ENCODE measurements at places on chromosomes 2 and 18.

- no peak for DNase-seq
These were observed 21.6 kb downstream of the KCNG2 start for GRCh38 chr18:79819064-79819967.

GRCh38 chr18:60502591-60502990 lies 130.0 kb upstream of the MC4R start:
- DNase-seq: no peak

GRCh38 chr2:213246497-213247281 lies 37.6 kb upstream of the SPAG16 start:
- peak; percentile 75 for DNase-seq

GRCh38 chr2:16900405-16901025 lies 234.9 kb upstream of the CYRIA start:
- DNase-seq: no peak

DNA sequence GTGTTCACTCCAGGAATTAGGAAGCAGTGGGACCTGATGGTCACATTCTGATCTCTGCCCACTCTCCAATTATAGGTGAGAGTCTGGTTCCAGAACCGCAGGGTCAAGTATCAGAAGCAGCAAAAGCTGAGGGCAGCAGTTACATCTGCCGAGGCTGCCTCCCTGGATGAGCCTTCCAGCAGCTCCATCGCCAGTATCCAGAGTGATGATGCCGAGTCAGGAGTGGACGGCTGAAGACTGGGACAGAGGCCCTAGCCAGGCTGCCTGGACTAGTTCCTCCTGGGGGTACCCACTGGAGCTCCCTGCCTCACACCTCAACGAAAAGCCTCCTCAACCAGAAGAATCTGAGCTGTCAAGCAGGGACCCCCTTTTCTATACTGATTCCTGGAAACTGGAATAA lies 3.3 kb upstream of the SMYD5 start:
- no peak for DNase-seq

DNA sequence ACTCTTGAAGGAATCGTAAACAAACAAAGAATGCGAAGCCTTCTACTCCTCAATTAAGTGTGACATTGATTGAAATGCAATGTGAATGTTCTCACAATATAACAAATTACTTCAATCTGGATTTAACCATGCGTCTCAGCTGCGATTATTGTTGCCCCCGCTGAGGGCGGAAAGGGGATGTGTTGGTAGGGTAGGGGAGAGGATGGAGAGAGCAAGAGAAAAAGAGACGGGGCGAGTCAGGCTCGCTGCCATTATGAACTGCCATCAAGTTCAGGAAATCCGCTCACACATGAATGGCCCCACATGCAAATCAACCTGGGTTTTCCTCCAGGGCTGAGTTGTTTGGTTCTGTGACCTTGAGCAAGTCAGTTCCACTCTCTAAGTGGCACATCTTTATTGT lies 129.8 kb downstream of the PXDN start:
- DNase-seq: no peak

- DNase-seq: no peak
These were observed 623.1 kb upstream of the HS6ST1 start for GRCh38 chr2:128941751-128942150.

DNA sequence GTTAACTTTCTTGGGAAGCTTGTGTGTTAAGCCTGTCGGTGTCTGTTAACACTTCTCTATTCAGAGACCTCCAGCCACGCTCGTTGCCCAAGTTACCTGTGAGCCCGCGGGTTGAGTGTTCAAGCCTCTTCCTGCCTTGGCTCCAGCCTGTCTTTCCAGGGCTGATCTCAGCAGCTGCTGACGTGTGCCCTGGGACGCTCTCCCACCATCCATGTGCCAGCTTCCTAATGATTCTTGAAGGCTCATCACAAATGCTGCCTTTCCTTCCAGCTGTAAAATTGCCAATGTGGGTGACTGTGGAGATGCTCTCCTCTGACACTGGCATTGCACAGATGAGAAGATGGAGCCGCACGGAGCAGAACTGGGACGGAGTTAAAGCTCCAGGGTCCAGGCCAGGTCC lies 6.1 kb downstream of the RNF144A start:
- DNase-seq: no peak

DNA sequence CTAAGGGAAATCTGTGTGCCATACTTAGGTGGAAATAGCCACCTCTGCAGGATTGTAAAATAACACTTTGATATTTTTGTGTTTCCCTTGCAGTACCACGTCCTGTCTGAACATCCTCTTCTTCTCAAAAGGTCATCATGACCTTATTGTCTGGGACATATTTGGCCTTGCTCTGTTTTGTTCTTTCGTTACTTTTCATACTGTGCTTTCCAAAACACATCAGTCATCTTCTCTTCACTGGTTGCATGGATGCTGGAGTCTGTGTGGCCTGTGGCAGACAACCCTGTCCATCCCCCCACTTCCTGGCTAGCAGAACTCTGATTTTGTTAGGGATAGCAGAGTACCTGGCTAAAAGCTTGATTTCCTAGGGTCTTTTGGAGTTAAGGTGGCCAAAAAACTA lies 9.4 kb upstream of the GREB1 start:
- no peak for DNase-seq

DNA sequence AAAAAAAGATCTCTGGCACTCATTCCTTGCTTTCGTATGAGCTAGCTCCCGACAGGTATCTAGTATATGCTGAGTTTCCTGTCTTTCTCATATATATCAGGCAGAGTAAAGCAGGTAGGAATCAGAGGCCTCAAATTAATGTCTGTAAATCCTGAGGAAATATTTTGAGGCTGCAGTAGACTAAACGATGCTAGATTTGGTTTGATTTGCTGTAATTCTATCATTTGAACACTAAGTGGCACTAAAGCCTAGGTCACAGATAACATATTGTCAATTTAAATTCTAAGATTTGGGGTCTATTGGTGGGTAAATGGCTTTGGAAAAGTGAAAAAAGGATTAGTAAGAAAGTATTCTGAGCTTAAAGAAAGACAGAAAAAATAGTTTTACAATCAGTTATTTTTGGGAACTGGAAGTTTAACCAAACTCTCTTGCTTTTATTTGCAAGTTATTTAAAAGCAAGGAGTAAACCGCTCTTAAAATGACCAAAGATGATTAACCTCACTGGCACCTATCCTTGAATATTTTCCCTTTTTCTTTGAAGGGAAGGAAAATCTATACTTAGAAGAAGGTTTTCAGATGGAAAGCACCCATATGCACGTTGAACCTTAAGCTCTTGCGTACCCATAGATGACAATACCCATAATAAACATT lies 37.6 kb upstream of the SLC4A10 start:
- DNase-seq: peak; percentile 48

DNA sequence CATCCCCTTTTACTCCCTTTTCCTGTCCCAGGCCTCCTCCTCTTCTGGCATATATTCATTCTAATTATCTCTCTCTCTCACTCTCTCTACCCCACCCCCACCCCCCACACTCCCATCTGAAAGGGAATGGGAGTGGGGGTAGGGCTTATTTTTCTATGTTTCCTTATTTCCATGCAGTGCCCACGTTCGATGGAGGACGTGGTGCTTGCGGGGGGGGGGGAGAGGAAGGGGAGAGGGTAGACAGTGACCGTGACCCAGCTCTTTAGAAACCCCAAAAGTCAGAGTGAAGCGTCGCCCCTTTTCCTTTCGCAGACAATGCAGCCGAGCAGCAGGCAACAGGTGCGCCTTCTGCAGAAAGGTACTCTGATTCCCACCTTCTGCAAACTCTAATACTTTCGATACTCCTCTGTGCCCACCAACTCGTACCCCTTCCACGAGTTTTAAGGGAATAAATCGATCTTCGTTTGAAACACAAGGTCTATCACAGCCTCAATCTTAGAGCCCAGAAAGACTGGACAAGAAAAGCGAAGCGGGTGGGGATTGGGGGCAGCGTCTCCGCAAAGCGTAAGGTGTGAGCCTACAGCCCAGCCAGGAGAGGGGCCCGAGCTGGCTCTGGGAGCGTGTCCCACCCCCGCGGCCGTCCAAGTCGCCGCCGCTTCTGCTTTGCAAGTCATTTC lies 891 bp upstream of the NR4A2 start:
- DNase-seq: no peak

- no peak for DNase-seq
These were observed 27.7 kb downstream of the AFTPH start for GRCh38 chr2:64551851-64552250.

GRCh38 chr2:39640681-39641080 lies 25.0 kb upstream of the TMEM178A start:
- no peak for DNase-seq

DNA sequence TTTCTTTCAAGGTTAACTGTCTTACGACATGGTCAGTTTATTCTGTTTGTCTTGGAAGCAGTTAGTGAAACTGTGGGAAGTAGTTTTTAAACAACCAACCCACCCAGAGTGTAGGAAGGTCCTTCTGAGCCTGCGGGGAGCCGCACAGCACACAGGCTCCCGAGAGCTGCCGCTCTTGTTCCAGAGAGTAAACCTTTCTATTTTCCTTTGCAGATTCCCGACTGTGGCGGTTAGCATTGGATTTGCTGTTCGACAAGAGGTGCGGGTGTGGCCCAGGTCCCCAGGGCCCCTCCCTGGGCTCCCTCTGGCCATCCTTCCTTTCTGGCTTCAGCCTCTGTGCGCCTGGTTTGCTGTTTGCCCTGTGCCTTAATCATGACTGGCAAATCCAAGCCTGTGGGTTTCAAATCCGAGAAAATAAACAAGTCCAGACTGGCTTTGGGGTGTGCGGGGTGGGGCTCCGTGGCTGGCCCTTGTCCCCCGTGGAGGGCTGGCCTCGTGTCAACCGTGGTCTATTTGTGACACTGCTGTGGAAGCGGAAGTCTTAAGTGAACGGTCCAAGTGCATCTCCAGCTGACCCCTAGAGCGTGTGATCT lies 30.7 kb downstream of the IMPA2 start:
- peak; percentile 19 for DNase-seq

DNA sequence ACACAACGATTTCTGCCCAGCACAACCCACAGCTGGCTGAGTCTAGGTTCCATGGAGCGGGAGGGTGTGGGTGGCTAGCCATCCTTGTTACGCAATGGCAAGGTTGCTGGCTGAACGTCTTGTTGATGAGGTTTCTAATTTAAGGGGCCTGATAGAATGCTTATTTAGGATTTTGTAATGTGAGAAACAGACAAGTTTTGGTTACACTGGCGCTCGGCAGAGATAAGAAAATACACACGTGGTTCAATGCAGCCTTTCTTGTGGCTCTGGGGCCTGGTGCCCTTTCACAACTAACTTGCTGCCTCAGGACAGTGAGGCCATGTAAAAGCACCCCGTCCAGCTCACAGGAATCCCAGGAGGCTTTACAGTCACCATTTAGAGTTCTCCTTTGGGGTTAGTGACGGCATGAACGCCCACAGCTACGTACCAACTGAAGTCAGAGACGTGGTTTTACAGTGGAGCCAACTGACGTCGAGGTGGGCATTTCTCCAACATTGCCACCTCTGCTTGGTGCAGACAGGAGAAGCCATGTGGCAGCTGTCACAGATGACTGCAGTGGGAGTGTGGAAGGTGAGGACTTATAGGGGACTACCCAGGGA lies 29.7 kb upstream of the PIEZO2 start:
- peak; percentile 28 for DNase-seq

GRCh38 chr18:48637081-48637990 lies 98.5 kb downstream of the CTIF start:
- DNase-seq: no peak

DNA sequence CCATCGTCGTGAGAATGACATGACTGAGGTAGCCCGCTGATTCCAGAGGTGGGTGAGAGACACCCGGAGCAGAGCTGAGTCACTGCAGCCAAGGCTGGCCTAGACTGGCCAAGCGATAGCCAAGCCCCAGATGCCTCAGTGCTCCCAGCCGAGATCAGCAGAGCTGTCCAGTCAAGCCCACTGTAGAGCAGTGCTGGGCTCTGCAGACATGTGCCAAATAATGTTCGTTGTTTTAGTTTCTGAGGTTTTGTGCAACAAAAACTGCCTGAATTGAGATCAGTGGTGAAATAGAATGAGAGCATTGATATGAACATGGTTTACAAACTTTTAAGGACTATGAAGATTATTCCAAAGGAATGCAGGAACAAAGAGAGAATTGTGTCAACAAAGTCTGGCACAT lies 42.1 kb downstream of the INSIG2 start:
- no peak for DNase-seq

DNA sequence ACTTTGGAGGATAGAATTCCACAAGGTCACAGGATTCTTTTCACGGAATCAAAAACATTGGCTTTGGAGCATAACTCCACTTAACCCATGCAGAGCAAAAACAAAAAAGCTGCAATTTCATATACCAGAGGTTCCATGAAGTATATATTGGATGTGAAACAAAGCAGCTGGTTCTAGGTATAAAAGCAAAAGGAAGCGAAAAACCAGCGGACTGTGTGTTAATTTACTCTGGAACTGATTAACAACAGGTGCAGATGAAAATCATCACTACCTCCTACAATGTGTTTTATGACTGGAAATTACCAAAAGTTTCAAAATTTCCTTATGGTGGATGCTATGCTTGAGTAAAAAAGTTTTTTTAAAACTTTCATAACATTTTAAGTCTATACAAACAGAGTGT lies 54.4 kb upstream of the LINC00305 start:
- no peak for DNase-seq

- DNase-seq: peak; percentile 33
These were observed 60.2 kb downstream of the CAVIN2 start for GRCh38 chr2:191786694-191787093.

DNA sequence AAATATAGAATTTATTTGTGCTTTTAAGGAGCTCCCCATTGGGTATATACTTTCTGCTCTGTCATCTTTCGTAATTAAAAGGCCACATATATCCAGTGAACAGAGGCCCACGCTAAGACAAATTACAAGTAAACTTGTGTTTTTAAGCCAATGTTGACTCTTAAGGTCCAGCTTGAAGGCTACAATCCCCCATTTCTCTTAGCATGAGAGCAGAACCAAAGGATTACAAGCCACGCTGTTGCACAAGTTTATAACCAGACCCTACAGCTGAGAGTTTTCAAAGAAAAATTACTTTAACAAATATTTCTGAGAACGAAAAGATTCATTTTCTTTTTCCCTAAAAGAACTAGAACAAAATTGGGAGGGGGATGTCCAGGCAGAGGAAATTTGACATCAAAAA lies 471.0 kb downstream of the TXNL1 start:
- DNase-seq: no peak

- DNase-seq: no peak
These were observed 36.5 kb upstream of the TNFRSF11A start for GRCh38 chr18:62288665-62289008.

GRCh38 chr2:139156730-139157129 lies 376.5 kb upstream of the NXPH2 start:
- DNase-seq: no peak

DNA sequence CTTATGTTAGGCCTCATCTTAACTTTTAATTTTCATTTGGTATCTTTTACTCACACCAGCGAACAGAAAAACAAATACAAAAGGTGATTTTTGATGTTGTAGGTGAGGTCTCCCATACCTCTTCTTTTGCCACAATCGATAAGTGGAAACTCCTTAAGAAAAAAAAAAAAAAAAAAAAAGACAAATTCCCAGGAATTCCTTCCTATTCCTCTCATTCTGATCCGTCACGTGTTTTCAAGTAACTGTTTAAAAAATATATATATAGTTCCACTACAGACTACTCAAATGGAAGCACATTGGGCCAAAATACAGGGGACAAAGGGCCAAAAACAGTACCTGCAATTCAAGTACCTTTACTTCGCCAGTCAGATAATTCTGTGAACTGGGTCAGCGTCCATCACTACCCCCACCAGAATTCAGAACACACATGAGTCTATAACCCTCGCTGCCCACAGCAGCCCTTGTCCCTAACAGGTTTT lies 16.5 kb downstream of the NMUR1 start:
- DNase-seq: no peak

GRCh38 chr2:108629417-108629816 lies 89.9 kb upstream of the RANBP2 start:
- DNase-seq: no peak

GRCh38 chr2:210199186-210199765 lies 26.0 kb downstream of the ACADL start:
- peak; percentile 59 for DNase-seq

- DNase-seq: no peak
These were observed 35.0 kb downstream of the ITGA6 start for GRCh38 chr2:172462373-172462848.

Measured in fibroblast of pulmonary artery (primary cell).